ENCODE measurements at places on chromosomes 13 and 19.

DNA sequence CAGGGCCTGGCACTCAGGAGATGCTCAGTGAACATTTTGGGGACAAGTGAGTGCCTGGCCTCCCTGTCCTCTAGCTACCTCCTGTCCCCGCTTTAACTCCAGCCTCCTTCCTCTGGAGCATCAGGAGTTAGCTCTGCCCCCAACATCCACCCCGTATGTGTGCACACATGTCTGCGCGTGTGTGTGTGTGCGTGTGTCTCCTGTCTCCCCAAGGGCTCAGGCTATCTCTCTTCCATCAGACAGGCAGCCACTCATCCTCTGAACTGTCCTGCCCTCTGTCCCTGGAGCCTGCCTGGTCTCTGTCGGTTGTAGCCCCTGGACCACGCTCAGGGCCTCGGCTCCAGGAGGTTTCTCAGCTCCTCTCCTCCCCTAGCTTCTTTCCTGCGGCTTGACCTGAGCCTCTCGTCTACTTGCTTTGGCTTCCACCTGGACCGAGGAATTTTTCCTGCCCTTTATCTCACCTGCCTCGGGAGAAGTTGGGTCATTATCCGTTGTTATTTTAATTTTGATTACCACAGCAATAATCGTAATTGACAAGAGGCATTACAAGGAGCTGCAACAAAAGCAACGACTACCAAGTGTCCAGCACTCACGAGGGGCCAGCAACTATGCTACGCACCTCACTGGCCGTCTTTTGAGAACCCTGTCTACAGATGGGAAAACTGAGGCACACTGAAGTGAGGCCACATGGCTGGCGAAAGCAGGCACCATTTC, 32.0 kb upstream of the ASF1B start:
- DNase-seq, result no peak

- DNase-seq, result no peak
Observed at GRCh38 chr13:22009500-22009899, 338.6 kb downstream of the FGF9 start.

GRCh38 chr13:38180670-38181069, 169.0 kb upstream of the UFM1 start:
- DNase-seq, result no peak

DNA sequence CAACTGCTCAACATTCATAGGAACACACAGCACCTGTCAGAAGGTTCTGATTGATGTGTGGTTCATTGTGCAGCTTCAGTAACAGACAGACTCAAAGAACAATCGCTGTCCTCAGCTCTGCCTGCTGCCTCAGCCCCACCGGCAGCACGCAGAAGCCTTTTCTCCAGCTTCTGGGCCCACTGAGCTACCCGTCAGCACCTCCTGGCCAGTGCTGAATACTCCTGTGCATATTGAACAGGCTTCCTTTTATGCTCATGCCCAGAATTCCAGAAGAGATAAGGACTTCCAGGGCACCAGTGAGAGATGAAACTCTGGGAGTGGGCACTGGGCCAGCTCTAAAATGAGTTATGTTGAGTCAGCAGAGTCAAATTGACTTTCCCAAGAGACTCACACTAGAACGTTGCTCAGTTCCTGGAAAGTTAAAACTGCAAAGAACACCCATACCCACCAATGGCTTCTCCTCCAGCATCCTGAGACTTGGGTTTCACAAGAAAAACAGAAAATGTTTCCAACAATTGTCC, 119.3 kb downstream of the COL4A1 start:
- peak; percentile 40 for DNase-seq

GRCh38 chr13:107450931-107451330, 764.4 kb downstream of the LIG4 start:
- DNase-seq, result peak; percentile 95
